ENCODE measurements at places on chromosomes 11 and 22. TPM values are rescaled to one million over a fixed set of nuclear protein-coding genes. Genes with fewer than 3 reads are reported as not detected.

The KRTAP5-7 gene
- total RNA-seq = not detected

DNA sequence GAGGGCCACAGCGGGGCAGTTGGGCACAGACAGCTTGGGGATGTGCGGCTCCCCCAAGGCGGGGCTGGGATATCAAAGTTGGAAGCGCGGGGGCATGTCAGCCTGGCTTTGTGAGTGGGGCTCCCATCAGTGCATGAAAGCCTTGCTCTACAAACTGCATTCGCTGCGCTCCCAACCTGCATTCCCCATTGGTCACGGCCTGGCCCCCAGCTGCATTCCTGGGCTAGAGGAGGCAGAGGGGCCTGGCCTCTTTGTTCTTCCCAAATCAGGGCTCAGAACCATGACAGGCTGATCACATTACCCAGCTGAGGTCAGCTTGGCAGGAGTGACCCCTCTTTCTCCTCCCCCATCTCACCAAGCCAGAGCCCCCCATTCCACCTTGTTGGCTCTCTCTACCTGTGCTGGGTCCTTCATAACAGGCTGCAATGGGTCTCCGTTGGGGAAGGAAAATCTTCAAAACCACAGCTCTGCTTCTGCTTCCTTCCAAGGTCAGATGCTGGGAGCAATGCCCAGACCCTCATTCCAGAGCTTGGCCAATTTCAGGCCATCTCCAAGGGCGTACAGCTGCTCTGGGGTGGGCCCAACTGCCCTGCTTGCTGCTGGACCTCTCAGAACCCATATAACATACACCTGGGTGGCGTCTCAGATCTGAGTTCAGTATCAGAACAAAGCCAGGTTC is 38.7 kb upstream of the CDON start:
- H3K4me3 ChIP-seq = peak overlapping the region; percentile 26
- H3K4me1 ChIP-seq = peaks cover 71% of the 10 kb centered on the region
- H3K27me3 ChIP-seq = no peaks in the 10 kb centered on the region
- DNase-seq = peak; percentile 95
- peak overlapping the region; percentile 100 for H3K27ac ChIP-seq

DNA sequence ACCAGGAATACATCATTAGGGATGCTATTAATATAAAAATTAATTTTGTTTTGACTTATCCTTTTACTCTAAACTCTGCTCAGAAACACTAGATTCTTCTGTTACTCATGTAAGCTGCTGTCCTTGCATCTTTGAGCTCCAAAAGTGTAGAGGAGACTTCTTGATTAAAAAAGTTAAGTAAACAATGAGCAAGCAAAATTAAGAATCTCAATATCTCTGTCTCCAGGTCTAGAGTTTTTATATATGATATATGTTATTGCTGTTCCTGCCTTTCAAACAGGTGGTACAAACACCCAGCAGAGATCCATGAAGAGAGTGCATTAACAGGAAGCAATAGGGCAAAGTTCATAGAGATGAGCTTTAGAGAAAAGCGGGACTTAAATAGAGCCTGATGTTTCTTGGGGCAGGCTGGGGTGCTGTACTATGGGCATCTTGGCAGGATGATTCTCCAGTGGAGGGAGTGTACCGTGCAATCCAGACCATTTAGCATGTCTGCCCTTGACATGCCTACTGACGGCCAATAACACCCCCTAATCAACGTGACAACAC is 6.9 kb downstream of the MAPK1 start:
- H3K36me3 ChIP-seq = peaks cover 4% of the 10 kb centered on the region
- H3K27ac ChIP-seq = no peak overlapping the region
- no peak for DNase-seq
- H3K4me1 ChIP-seq = peaks cover 8% of the 10 kb centered on the region

DNA sequence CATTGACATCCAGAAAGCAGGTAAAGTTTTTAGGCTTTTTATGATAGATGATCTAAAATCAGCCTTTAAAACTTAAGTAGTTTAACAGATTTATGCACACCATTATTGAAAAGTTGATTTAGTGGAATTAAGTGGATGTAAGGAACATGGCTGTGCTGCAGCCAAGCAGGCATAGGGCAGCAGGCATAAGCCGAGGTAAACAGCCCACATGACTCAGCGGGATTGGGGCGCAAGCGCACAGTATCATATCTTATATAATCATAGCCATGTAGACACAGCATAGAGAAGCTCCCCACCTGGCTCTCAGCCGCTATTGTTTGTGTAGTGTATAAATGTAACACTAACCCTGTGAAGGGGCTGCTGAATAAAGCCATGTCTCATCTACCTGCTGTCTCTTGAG is 157.5 kb downstream of the WNT11 start:
- H3K27ac ChIP-seq = no peak overlapping the region
- no peaks in the 10 kb centered on the region for H3K36me3 ChIP-seq
- H3K4me3 ChIP-seq = no peak overlapping the region
- DNase-seq = peak; percentile 38
- H3K27me3 ChIP-seq = no peaks in the 10 kb centered on the region
- H3K4me1 ChIP-seq = no peaks in the 10 kb centered on the region

Data from SJCRH30 (cell line).